CD4-positive, alpha-beta memory T cell (primary cell): ENCODE measurements at places on chromosomes 5 and 9.

DNA sequence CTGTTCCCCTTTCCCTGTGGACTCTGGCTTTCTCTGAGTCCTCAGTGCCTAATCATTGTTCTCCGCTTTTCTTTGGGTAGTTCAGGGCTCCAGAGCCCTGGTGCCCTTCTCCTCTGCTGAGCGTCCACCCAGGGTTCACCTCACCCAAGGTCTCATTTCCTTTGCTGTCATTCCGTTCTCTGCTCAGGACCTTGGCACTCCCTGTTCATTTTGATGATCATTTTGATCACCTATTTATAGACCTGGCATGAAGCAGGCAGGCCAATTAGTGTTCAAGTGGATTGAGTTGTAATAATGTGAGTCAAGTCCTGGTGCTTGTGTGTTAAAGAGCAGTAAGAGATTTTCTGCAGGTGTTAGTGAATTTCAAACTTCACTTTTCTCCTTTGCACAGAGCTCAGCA lies 3.6 kb downstream of the TRIO start:
- no peak for DNase-seq

DNA sequence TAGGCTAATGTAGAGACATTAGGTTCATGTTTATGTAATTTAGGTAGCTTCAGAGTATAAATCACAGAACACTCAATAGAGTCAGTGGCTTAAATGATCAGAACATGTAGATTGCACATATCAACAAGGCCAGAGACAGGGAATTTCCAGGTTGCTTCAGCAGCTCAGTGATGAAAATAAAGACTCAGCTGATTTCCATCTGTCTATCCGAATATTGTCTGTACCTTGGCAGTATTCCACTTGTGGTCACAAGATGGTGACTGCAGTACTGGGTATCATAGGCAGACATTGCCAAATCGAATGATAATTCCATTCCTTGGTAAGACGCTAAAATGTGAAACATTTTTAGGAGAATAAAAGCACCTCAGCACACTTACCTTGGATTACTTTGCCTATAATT lies 702.2 kb downstream of the MAT2B start:
- no peak for DNase-seq

DNA sequence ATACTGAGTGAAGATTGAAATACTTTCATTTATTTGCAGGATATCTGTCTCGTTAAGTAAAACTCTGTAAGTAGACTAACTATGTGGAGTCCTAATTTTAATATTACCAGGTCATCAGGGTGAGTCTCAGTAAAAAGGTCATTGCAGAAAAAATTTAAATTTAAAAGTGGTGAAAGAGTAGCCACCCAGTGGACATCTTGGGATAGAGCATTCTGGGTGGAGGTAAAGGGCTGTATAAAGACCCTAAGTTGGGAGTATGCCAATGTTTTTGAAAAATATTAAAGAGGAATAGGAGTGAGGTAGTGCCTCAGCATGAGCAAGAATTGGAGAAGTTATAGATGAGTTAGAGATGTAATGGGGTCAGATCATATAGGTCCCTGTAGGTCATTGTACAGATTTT lies 145.5 kb downstream of the HMHB1 start:
- no peak for DNase-seq

- no peak for DNase-seq
Measured at GRCh38 chr5:136337788-136338187, 27.6 kb downstream of the TRPC7 start.

DNA sequence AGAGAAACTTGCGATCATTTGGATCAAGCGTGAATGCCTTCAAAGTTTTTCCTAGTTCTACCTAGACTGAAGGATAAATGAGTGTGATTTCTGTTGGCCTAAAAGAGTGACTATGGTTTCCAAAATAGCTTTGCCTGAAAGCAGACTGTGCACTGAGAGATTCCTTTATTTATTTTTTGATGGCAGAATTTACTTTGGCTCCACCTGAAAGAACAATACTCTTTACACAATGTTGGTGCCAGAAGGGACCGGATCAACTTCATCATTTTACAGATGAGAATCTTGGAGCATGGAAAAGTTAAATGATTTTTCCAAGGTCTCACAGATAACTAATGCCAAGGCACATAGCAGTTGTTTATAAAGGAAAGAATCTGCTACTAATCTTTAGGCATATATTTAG lies 199.6 kb downstream of the KCTD16 start:
- DNase-seq = no peak

- DNase-seq = no peak
Measured at GRCh38 chr5:154587123-154588026, 109.3 kb upstream of the HAND1 start.

- no peak for DNase-seq
Measured at GRCh38 chr5:108266242-108266641, 115.7 kb downstream of the FBXL17 start.

- no peak for DNase-seq
Measured at GRCh38 chr9:134341306-134341705, 15.1 kb downstream of the RXRA start.

GRCh38 chr9:36037549-36038122 lies 923 bp downstream of the RECK start:
- no peak for DNase-seq

DNA sequence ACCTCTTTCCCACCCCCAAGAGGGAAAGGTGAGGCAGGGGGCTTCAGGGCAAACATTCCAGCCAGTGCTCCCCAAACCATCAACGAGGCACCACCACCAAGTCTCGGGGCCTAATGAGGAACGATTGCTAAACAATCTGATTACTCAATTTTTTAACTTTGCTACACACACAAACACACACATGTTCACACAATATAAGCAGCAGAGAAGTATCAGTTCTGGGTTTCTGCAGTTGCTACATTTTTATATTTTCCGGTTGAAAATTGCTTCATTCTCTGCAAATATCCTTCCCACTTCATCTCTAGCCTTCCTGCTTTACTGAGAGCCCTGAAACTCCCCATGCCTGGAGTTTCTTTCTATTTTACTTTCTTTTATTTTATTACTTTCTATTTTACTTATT lies 60.2 kb downstream of the FEM1C start:
- no peak for DNase-seq

- DNase-seq = no peak
Measured at GRCh38 chr5:160001457-160001856, 7.5 kb upstream of the TTC1 start.

DNA sequence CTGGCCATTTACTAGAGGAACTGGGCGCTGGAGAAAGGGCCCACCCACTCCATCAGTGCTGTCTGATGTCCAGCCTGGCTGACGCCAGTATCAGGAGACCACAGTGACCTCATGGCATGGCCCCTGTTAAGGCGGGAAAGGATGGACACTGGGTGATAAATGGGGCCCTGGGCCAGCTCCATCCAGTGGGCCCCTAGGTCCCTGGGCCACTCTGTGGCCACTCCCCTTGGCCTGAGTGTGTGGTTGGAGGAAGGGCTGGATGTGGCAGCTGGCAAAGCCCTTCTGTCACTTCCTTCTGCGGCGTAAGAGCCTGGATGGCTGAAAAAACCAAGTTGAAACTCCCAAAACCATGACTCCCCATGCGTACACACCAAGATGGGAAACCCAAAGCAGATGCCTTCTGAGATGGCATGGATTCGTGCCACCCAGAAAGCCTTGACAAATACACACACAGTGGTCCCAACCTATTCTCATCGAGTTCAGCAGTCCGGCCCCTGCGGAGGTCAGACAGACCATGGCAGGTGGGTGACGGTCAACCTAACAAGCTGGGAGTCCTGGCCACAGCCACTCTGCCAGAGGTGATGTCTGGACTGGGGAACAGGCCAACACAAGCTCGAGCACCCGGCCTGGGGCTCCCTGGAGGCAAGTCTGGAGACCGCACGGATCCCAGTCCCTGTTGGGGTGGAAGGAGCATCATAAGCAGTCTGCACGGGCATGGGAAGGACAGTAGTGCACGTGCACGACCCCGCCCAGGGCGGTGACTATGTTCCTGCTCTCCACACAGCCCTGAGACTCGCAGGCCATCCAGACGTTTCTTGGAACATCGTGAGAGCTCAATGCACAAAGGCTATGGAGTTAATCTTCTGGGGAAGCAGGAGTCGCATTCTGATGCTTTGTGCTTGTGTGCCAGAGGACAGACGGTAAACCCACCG lies 45.2 kb upstream of the NOTCH1 start:
- DNase-seq = no peak

- no peak for DNase-seq
Measured at GRCh38 chr5:151630088-151630487, 39.0 kb upstream of the FAT2 start.

- DNase-seq = no peak
Measured at GRCh38 chr5:124103671-124104070, 591.7 kb downstream of the CSNK1G3 start.

- DNase-seq = no peak
Measured at GRCh38 chr9:111316796-111317195, 13.2 kb downstream of the OR2K2 start.
